Stimulated activated CD8-positive, alpha-beta memory T cell treated with anti-CD3 and anti-CD28 coated beads, Interleukin-7, amount 100 ng/mL, for 24 hours (primary cell): ENCODE measurements at places on chromosomes 5 and 9.

- no peak for DNase-seq
Measured at GRCh38 chr5:147879784-147880183, 1.3 kb downstream of the SCGB3A2 start.

- DNase-seq: no peak
Measured at GRCh38 chr5:67291671-67292070, 95.1 kb upstream of the CD180 start.

GRCh38 chr9:130535818-130536521 is 43.4 kb upstream of the FUBP3 start:
- no peak for DNase-seq

DNA sequence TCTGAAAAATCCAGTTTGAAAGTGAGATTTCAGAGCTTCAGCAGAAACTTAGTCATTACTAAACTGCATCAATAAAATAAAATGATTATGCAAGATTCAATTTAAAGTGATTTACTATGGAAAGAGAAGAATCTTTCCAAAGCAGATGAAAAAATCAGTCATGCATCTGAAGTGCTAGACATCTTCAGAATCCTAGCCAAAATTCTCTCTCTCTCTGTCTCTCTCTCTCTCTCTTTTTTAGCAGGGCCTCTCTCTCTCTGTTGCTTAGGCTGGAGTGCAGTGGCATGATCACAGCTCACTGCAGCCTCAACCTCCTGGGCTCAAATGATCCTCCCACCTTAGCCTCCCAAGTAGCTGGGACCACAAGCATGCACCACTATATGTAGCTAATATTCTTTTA is 18.2 kb upstream of the UBLCP1 start:
- no peak for DNase-seq

DNA sequence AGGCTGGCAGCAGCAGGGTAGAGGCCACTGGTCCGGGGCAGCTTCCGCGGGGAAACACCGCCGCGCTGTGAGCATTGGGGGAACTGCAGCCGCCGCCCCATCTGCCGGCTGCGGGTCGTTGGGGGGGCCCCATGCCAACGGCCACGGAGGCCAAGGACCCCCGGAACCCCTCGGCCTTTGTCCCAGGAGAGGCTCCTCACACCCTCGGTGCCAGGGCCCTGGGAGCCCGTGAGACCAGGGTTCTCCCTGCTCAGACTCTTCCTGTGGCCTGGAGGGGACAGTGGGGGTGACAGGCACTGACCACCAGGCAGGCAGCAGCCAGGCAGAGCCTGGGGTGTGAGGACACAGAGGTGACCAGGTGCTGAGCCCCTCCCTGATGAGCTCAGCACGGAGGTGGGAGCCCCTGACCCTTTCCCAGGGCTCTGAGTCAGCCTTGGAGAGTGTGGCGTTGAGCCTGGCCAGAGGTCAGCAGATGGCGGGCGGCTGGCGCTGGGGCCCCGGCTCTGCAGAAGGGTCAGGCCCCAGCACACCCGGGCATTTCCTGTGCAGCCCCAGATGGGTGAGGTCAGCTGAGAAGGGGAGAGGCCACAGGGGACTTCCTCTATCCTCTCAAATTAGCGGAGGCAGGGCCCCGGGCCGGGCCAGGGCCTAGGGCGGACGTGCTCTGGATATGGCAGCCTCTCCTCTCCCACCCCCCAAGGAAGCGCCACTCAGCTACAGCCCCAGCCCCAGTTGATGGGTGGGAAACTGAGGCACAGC is 17.9 kb upstream of the EGFL7 start:
- peak; percentile 53 for DNase-seq

DNA sequence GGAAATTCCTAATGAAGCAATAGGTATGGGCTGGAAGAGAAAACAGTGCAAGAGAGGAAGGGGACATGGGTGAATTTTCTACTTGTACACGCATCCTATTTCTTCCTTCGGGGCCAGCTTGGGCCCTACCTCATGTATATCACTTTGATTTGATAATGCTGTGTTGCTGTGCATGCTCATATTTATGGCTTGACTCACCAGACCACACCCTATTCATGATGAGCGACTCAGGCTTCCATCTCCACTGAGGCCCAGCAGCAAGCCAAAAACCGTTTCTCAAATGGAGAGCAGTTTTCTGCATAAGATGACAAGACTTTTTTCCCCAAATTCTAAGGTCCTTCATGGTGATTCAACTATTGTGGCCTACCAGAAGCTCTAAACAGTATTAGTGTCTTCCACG is 2039.1 kb upstream of the CDH9 start:
- DNase-seq: no peak
